ENCODE measurements at places on chromosomes 1 and 21. TPM values are rescaled to one million over a fixed set of nuclear protein-coding genes. Genes with fewer than 3 reads are reported as not detected.

The SMCP gene
- not detected for total RNA-seq

The SEMA4A gene
- total RNA-seq: 4.2 TPM

The IL12RB2 gene
- 3.1 TPM for total RNA-seq

The KCNJ10 gene
- total RNA-seq: 0.52 TPM

The BRDT gene
- total RNA-seq: not detected

The CD5L gene
- total RNA-seq: not detected

The PTPRF gene
- total RNA-seq: 10.4 TPM

The PLPPR4 gene
- total RNA-seq: 7.3 TPM

The OR2M3 gene
- total RNA-seq: not detected

The FAM72A gene
- 1.0 TPM for total RNA-seq
